ENCODE measurements at places on chromosomes 3 and 15.

GRCh38 chr3:42823351-42823750 is 14.1 kb downstream of the ACKR2 start:
- no peak for DNase-seq

DNA sequence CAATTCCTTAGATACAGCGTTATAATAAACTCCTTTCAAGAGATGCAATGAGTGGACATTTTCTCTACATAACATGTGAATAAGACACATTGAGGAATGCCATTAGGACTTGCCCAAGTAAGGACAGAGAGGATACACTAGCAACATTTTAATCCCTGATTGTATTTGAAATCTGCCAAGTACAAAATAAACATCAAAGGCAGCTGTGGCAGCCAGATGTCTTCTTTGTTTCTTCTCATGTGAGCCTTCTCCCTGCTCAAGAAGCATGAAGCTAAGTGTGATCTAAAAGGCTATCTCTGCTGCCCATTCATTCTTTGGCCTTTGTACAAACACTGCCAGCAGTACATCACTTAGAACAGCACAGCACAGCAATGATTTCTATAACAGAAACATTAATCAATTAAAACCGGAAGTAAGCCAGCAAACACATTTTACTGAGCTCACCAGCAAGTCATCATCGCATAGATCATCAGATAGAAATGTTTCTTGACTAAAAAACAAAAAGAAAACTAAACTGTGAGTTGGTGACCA is 364.0 kb downstream of the CNTN6 start:
- DNase-seq, result no peak

GRCh38 chr15:78174401-78174800 is 25.2 kb downstream of the IDH3A start:
- DNase-seq, result no peak

DNA sequence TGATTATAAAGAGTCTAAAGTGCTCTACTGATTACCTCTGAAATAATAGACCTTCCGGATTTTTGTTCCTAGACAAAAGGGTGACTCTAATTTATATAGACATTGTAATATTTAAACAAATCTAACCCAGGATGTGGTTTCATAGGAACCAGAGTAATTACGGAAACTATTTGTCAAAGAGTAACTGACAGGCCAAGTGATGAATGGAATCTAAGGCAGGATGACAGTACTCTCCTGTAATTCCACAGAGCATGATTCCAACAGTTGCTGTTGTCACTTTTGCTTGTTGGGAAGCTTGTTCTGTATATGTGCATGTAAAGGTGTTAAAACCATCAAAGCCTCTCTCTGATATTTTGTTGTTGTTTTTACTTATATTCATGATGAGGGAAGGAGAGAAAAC is 1141.0 kb downstream of the IGSF11 start:
- no peak for DNase-seq

GRCh38 chr15:58459560-58459959 is 27.8 kb downstream of the LIPC start:
- DNase-seq, result no peak

DNA sequence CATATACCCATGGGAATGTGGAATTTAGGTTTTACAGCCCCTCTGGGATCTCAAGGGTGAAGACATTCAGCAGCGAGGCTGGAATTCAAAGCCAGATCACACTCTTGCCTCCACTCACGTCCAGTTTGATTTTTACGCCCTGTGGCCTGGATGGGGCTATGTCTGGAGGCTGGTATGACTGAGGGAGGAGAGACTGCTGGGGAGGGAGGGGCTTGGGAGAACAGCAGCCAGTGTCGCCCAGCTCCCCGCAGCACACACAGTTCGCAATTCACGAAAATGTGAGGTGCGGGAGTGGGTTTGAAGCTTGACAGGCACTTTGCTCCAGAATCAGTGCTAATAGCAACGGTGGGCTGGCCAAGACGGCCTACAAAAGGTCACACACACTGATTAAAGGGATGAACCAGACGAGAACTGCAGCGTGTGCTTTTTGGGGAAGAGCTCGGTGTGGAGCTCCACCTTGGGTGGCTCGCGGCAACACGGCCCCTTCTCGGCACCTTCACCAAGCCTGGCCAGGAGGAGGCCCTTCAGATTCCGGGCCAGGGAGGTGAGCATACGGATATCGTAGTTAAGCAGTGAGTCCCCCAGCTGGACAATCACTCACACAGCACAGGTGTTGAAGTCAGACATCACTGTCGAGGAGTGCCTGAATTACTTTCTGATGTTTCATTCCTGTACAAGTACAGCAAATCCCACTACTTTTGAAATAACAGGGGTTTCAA is 16.4 kb downstream of the EHD4 start:
- no peak for DNase-seq

- DNase-seq, result peak; percentile 27
Observed at GRCh38 chr3:197750858-197751737, 1.4 kb downstream of the FYTTD1 start.

DNA sequence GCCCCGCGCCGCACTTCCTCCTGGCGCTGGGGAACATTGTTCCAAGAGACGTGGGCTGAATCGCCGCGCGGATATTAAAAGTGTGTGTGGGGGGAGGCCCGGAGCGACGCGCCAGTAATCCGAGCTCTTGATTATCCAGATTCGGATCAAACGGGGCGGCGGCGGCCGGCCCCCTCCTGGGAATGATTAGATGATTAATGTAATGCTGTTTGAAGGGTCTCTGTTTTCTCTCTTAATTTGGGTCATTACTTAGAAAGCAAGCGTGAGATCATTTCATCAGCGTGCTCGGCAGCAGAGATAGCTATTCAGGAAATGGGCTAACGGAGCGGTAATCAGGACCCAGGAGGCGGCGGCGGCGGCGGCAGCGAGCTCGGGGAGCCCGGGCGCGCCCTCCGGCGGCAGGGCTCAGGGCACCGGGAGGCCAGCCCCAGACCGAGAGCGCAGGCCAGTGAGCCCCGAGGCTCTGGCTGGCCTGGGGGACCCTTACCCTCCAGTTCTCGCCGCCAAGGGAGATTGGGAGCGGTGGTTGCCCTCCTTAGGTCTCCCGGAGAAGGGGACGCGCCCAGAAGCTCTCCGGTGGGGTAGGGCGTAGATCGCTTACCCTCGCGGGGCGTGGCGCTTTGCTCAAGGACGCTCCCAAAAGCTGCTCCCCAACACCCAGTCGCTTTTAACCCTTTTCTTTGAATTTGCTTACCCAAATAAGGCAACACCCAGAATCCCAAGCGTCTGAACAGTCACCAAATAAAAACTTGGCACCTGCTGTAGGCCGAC is 4.5 kb downstream of the FEZF2 start:
- no peak for DNase-seq

DNA sequence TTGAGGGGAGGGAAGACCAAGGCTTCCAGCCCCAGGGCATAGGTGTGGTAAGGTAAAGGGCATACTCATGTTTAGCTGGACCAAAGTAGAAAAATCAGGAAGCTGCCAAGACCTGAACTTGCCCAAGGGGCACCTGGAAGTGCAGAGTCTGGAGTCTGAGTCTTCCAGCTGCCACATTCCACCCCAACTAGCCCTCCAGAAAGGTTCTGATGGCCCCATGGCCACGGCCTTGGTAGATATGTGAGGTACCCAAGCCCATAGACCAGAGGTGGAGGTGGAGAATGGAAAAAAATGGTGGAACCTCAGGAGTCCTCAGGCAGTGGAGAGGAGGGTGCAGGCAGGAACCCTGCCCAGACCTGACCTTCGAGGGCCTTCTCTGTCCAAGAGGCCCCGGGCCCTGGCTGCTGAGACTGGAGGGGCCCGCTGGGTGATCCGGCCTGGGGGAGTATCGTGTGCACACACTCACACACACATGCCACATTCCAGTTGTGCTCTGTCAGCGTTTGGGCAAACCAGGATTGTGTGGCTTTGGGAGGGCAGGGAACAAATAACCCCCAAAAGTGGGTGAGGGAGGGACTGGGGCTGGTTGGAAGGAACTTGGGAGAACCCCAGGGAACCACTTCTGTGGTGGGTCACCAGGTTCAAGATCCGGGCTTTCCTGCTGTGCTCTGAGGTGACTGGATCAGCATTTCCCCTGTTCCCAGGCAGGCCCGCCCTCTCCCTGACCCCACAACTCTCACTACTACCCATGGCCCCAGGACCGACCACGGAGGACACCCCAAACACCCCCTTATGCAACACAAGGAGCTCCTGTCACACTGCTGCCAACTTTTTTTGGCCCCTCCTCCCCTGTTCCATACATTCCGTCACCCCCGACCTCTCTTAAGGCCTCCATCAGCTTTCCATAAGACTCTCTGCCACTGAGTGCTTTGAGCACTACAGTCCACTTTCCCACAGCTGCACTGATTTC is 11.6 kb downstream of the MYL3 start:
- no peak for DNase-seq

- DNase-seq, result no peak
Observed at GRCh38 chr3:114035896-114036295, 20.4 kb downstream of the CCDC191 start.

DNA sequence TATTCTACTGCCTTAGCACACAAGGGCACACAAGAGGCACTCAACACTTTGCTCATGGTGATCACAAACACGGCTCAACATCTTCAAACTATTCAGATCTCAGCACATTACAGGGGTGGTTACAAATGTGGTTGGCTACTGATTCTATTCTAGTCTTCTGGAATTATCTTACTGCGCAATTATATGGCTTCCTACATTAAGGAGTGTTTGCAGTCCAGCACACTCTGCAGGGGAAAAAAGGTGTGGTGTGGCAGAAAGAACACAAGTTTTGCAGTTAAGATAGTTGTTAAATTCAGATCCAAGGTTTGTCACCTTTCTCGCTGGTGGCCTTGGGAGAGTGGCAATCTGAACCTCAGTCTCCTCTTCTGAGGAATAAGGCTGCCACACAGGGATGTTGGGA is 31.9 kb downstream of the IGF2BP2 start:
- no peak for DNase-seq

- no peak for DNase-seq
Observed at GRCh38 chr15:84721371-84721770, 5.4 kb upstream of the SEC11A start.

- DNase-seq, result no peak
Observed at GRCh38 chr3:132997404-132998185, 40.6 kb upstream of the TMEM108 start.

GRCh38 chr15:80789296-80789695 is 10.1 kb downstream of the CEMIP start:
- DNase-seq, result no peak

GRCh38 chr3:128374746-128375445 is 91.8 kb downstream of the DNAJB8 start:
- no peak for DNase-seq

GRCh38 chr3:142502187-142502985 is 54.5 kb upstream of the XRN1 start:
- no peak for DNase-seq

DNA sequence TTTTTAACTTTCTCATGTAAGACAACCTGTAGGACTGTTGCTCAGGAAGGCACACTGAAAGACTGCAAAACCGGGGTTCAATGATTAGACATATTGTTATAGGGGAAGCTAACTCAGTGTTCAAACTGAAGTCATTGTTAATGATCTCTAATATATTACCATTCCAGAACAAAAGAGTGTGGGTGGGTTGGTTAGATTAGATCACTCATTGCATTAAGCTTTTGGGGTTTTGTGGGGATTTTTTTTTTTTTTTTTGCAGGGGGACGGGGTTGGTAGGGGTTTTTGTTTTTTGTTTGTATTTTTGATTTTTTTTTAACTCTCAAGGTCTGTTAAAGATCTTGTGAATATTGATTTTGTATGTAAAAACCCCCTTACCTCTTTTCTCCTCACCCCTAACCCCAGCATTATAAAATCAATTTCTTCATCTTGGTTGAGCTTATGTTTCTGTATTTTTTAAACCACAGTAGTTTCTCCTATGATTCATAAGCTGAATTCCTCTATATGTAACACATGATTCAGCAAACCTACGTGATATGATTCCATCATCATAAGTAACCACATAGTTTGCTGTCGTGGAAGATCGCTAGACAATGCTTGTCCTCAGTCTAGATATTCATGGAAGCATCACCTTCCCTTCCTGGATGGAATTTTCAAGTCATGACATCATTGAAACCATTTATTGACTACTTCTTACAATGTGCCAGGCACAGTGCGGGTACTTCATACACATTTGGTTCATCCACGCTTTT is 544.1 kb upstream of the MDFIC2 start:
- no peak for DNase-seq

- no peak for DNase-seq
Observed at GRCh38 chr3:125406070-125406469, 30.9 kb upstream of the ZNF148 start.

DNA sequence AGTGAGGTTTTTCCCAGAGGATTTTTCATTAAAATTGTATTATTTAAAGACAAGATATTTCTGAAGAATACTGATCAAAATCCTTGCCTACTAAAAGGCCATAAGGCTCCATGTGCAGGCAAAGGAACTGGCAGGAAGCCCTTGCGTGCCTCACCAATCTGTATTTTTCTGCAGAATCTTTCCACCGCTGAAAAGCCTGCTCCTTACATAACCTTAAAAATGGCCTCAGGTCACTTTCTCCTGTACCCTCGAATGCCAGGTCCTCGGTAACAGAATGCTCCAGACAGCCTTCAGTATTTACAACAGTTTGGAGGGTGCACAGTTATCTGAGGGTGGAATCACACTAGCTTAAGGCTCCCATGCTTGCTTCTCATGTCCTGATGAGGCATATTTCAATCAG is 3.2 kb downstream of the MORC1 start:
- DNase-seq, result no peak

GRCh38 chr3:104520228-104520655 is 846.5 kb upstream of the ALCAM start:
- no peak for DNase-seq

DNA sequence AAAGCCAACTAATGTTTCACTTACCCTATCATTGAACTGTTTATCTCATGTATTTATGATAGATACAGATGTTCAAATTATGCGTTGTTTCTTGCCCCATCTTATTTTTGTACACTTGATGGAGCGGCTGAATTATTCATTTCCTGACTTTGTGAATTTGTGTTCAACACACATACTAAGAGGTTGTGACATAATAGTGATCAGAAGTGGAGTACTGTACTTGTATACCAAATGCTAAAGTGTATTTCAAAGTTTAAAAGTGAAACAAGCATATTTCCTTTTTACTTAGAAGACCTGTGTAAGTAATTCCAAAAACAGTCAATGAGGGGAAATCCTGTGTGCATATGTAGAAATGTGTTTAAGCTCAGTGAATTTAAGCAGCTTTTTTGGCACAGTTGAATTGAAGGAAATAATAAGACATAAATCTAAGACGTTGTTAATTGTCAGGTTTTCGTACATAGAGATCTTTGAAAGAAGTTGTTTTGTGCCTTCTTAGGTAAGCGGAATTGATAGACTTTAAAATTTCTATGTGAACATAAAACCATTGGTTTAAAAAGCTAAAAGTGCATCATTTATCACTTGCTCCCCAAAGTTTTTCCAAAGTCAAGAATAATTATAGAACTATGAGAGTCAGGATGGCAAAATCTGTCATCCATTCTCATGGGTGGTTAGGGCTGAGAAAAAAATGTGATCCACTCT is 1.9 kb downstream of the NFKBIZ start:
- DNase-seq, result no peak

- no peak for DNase-seq
Observed at GRCh38 chr3:103075282-103075681, 640.5 kb downstream of the ZPLD1 start.

- DNase-seq, result no peak
Observed at GRCh38 chr3:14335774-14336748, 66.3 kb upstream of the SLC6A6 start.

Measured in stimulated activated CD8-positive, alpha-beta memory T cell treated with anti-CD3 and anti-CD28 coated beads, Interleukin-7, amount 100 ng/mL, for 48 hours (primary cell).